Sigmoid colon (tissue), 7 donors: ENCODE measurements at places on chromosomes 5 and 9. TPM values are rescaled to one million over a fixed set of nuclear protein-coding genes. Genes with fewer than 3 reads are reported as not detected.
A peak's percentile ranks its signal among the peaks of the same experiment; 100 is the strongest.

DNA sequence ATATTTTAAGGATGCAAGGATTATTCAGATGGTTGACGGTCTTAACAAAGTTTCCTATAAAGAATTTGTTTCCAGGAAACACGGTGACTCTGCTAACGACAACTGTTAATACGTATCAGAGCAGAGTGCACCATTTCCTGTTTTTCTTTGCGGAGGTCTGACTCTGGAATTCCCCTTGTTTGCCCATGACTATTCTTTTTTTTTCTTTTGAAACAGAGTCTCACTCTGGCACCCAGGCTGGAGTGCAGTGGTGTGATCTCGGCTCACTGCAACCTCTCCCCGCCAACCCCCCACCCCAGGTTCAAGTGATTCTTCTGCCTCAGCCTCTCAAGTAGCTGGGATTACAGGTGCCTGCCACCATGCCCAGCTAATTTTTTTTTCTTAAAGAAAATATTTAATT is 115.9 kb downstream of the CDC42SE2 start:
- DNase-seq: no peak

DNA sequence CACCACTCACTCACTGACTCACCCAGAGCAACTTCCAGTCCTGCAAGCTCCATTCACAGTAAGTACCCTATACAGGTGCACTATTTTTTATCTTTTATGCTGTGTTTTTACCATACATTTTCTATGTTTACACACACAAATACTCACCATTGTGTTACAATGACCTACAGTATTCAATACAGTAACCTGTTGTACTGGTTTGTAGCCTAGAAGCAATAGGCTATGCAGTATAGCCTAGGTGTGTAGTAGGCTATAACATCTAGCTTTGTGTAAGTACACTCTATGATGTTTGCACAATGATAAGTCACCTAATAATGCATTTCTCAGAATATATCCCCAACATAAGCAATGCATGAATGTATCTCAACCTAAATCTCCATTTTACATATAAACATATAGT is 541.1 kb downstream of the NR2F1-AS1 start:
- DNase-seq: no peak

Gene MRPL36
- polyA plus RNA-seq: 65.9 TPM

Gene OBP2B
- polyA plus RNA-seq: not detected

- peak; percentile 97 for DNase-seq
These were observed 9.0 kb downstream of the RGS14 start for GRCh38 chr5:177366528-177367322.

Gene DNM1
- polyA plus RNA-seq: 9.3 TPM

Gene GABRA6
- polyA plus RNA-seq: not detected

GRCh38 chr5:148457183-148457620 is 73.4 kb downstream of the FBXO38 start:
- no peak for DNase-seq

DNA sequence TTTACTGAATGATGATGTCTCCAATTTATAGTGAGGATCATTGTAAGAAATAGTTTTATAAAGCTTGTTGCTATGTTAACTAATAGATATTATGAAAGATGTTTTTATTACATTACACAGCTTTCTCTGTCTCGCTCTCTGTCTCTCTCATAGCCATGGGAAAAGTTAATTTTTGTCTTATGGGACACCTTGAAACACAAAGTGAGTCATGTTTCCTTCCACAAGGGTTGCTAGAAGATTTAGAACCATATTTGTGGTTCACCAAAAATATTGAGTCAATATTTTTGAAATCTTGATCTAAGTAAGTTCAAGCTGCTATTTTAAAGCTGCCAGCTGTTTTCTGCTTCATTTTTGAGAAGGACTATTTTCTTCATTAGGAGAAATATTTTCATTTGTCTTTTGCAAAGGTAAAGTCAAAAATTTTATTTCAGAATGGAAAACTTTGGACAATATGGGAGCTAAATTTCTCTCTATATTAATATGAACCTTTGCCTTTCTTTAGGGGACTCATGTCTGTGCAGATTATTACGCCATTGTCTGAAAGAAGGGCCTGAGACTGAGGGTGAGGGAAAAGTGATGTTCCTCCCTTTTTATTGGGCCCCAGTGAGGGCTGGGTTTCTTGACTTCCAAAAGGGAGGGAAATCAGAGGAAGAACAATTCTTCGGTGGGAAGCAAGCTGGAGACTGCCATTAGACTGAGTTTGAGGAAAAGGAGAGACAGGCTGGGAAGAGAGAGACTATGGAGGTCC is 87.9 kb upstream of the SLC24A2 start:
- DNase-seq: no peak

DNA sequence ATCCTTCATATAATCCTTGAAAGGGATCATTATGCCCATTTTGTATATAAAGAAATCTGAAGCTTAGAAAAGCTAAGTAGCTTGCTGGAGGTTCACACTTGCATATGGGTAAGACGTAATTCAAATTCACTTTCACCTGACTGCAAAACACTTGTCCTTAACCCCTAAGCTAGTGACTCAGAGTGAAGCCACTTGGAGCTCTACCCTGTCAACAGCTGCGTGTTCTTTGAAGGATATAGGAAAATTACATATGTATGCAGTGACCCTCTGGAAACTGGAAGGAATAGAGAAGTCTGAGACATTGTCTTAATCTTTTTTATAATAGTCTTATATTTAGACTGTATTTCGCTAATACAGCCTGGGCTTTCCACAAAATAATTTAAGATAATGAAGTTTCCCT is 80.0 kb upstream of the STK32A start:
- no peak for DNase-seq

DNA sequence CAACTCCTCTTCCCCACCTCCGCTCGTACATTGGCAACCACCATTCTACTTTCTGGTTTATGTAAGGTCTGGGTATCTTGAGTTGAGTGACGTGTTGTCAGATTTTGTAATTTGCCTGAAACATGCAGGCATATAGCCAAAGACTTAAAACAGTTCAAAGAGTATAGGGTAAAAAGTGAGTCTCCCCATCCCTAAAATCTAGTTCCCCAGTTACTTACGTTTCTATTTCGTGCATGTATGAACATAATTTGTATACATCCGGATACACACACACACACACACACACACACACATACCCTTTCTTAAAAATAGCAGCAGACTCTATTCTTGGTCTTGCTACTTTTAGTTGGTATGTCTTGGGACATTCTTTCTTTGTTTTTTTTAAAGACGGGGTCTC is 915 bp downstream of the HSDL2 start:
- no peak for DNase-seq

- DNase-seq: no peak
These were observed 263.5 kb upstream of the SEMA6A start for GRCh38 chr5:116838011-116838536.

DNA sequence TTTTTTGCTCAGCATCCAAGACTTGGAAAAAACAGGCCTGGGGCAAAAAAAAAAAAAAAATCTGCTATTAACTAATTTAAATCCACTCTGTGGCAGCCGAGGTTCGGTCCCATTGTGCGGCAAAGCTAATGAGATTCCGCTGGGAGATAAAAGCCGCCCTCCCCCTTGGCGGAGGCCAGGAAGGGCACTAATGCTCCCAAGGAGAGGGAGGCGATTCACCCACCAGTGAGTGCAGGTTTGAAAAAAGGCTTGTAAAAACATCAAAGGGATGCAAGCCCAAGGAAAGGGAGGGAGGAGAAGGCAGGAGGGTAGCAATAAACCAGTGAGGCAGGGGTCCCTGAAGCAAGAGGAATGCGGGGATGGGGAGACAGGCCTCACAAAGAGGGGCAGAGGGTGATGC is 129.5 kb upstream of the RAPGEF1 start:
- DNase-seq: no peak

Gene LIX1
- not detected for polyA plus RNA-seq
